Midbrain (tissue), 1 donor: ENCODE measurements at places on chromosomes 7 and 10.

DNA sequence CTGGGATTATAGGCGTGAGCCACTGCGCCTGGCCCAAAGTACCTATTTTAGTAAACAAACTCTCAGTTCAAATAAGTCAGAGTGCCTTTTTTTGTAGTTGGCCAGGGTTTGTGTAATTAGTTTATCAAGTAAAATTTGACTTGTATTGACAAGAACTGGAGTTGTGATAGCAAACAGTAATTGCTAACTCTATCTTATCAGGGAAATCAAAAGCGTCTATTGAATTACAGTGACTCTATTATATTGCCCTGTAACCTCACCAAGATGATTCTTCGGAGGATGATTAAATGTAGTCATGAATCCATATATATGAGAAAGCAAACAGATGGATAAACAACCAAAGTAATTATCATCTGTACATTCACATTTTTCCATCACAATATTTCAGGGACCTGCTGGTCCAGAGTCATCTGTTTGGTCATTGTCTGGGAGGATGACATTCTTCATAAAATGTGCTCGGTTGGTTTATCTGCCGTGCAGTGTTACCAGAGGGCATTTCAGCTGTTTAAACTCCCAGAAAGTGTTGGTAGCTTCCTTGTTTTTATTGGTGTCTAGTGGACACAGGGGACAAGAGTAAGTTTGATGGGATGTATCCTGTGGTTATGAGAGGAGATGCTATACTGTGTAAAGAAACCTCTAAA is 35.6 kb downstream of the DOCK1 start:
- no peak for DNase-seq

GRCh38 chr10:14665865-14666857 is 108.5 kb downstream of the FAM107B start:
- no peak for DNase-seq

DNA sequence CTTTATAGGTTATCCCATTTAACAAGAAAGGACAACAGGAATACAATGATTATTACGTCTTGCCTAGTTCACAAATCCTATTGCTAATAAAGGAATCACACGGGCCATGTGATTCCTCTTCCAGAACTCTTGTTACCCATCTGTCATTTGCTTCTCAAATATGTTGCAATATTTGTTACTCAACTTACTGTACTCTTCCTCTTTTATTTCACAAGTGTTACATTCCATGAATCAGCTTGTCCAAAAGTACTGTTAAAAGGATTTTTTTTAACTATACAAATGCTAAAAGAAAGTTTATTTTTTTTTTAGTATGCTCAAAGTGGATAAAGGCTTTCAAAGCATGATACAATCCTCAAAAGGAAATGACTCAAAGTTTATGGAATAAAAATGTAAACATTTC is 3.9 kb upstream of the CD36 start:
- DNase-seq: no peak

DNA sequence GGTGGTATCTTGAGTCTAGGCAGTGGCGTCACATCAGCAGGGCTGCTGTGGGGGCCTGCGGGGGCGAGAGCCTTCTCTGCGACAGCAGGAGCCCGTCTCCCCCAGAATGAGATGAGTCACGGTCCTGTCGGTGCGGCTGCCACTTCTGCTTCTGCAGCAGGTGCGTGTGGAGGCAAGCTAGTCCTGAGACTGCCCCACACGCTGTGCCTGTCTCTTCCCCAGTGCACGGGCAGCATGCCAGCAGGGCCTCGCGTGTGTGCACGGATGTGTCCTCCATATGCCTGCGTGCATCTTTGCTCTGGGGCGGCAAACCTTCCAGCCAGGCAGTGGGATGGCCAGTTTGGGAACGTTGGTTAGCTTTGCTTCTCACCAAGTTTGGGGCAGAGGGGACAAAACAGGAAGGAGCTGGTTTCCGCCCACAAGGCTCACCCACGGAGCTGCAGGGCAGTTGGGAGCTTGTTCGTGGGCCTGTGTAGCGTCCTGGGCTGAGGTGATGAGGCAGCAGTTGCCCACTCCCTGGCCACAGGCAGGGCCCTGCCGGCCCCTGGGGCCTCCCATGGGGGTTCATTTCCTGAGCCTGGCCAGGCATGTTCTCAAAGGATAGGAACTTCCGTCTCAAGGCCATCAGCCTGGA is 60.8 kb upstream of the PPIF start:
- DNase-seq: peak; percentile 55

DNA sequence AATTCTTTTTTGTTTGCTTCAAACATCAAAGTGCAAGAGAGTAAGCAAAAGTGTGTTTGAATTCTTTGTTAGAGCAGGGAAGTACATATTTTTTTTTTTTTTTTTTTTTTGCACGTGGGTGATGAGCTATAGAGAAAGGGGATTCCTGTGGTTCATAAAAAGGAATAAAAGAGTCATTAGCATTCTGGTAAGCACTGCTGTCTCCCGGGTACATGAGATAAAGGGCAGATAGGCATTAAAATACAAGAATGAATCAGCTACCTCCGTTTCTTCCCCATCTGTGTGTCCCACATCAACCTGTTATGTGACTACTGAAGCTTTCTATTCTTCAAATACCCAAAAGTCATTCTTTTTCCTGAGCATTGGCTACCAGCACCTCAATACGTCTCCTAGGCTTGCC is 102.4 kb upstream of the SEMA3D start:
- no peak for DNase-seq

DNA sequence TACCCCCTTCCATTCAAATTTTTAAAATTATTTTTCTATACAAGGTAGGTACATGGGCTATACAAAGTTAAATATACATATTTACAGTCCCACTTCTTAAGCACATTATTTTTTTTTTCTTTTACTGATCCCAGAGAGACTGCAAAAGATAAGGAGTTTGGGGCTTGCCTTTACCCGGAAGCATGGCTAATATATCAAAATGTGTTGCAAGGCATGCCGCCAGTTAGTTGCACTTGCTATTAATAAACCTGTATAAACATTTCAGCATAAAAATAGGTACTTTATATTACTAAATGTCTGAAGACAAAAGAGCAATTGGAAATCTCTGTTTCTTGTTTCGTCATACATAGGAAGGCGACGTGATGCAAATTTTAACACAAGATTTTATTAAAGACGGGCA is 21.5 kb upstream of the PDLIM1 start:
- no peak for DNase-seq

DNA sequence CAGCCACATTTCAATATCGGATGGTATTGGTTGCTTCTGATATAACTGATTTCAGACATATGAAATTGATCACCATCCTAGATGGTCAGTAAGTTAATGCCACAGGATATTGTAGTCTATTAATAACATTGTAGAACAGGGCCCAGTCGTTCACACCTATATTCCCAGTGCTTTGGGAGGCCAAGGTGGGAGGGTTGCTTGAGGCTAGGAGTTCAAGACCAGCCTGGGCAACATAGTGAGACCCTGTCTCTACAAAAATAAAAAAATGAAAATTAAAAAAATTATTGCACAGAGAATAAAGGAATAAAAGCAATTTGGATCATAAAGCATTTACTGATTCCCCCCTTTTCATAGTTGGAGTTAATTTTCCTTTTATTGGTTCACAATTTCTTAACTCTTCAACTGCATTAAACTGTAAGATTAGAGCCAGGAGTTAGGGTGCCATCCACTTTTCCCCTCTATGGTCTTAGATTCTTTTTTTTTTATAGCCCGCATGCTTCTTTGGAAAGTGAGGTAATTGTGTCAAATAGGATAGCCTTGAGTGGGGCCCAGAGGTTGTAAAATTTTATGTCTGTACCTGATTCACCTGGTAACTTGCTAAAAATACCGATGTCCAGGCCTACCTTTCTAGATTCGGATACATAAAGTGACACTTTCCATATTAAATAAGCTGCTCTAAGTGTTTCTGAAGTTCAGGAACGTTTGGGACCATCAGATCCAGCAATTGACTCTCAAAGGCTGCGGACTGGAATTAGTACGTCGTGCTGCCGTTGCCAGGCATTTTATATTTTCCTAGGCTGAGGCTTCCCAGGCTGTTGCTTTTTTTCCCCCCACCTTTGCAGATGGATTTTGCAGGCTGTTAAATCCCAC is 24.7 kb downstream of the ADK start:
- DNase-seq: no peak

DNA sequence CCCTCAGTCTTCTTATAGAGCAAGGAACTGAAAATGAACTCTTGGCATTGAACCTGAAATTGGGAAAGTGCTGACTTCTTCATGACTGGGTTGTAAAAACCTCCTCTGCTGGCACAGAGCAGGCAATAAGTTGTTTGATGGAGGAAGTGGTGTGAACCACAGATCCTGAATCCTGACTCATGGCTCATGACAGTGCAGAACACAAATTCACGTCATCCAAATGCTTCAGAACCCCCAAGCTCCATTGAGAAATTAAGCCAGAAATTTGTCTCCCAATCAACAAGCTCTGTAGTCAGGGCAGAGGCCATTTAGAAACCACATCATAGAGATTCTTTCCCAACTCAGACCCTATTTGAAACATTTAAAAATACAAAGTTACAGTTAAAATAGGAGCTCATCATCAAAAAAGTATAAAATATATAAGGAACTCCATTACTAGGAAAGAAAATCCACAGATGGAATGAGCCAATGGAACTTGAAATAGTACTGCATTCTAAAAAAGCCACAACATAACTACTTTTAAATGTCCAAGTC is 10.3 kb upstream of the STK17A start:
- peak; percentile 43 for DNase-seq

GRCh38 chr7:143172354-143172753 is 10.9 kb upstream of the TAS2R39 start:
- no peak for DNase-seq

GRCh38 chr10:124252097-124252715 is 158.8 kb upstream of the CHST15 start:
- no peak for DNase-seq

GRCh38 chr7:6529643-6530042 is 21.6 kb downstream of the GRID2IP start:
- no peak for DNase-seq

- DNase-seq: no peak
Observed at GRCh38 chr10:9175200-9175599, 1120.7 kb downstream of the GATA3 start.

GRCh38 chr7:132453826-132454225 is 122.4 kb downstream of the PLXNA4 start:
- no peak for DNase-seq

DNA sequence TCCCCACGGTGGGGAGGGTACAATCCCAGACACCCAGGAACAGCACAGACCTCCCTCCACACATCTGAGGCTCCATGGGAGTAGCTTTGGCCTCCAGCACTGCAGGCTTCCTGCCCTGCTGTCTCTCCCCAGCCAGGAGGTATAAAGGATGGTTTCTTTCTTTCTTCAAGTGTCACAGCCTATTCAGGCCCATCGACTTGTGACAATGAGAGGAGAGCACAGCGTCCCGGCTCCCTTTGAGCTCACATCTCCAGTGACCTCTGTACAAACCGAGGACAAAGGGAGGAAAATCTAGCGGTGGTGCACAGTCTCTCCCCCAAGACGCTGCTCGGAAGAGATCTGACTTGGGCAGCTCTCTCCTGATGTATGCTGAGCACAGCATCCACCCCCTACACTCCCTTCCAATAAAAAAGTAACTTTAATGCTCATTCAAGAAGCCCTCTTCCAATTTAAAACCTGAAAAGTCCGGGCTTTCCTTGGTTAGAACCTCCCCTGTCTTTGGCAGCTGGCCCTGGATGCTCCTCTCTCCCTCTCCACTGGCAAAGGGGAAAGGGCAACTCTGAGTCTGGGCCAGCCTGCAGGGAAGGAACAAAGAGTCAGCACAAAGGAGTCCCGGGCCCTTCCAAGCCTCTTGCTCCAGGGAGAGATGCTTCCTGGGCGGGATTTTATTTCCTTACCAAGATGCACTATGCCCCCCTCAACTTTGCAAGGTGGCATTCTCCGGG is 18.0 kb downstream of the CHST15 start:
- DNase-seq: peak; percentile 48

GRCh38 chr7:55254596-55255495 is 110.3 kb upstream of the LANCL2 start:
- peak; percentile 85 for DNase-seq

- DNase-seq: no peak
Observed at GRCh38 chr7:132256721-132257212, 319.5 kb downstream of the PLXNA4 start.

GRCh38 chr7:68425377-68425776 is 1172.9 kb upstream of the AUTS2 start:
- no peak for DNase-seq

DNA sequence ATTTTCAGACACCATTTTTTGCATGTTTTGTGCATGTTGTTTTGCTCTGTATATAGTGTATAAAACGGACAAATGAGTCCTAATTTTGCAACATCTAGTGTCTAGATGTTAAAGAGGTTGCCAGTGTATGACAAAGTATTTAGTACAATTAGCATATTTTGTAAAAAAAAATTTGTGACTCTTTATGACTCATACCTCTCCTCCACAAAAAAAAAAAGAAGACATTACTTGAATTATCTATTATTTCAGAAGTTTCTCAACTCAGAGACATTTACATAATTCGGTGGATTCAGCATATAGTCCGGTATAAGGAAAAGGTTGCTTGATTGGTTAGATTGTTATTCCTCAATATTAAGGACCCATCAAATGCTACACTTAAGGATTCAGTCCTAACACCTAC is 26.0 kb downstream of the NUP42 start:
- DNase-seq: no peak

DNA sequence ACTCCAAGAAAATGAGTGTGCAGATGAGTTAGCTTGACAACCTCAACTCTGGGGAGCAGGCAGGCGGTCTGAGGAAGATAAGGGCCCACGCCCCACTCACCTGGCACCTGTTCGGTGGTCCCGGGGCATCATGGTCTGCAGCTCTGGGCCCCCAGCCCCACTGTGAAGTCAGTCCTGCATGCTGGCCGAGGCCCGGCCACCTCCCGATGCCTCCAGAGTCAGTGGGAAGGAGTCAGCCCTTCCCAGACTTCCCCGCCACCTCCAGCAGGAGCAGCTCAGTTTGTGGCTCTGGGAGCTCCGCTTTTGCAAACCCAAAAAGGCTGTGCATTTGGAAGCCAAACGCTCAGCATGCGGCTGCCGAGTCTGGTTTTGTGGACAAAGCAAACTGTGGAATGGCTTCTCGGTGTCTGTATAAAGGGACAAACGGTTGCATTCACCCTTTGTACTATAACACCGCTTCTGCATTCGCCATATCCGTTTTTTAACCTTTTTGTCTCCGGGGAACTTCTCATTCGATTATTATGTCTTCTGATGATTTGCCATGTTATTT is 167.3 kb downstream of the CCDC3 start:
- DNase-seq: no peak

DNA sequence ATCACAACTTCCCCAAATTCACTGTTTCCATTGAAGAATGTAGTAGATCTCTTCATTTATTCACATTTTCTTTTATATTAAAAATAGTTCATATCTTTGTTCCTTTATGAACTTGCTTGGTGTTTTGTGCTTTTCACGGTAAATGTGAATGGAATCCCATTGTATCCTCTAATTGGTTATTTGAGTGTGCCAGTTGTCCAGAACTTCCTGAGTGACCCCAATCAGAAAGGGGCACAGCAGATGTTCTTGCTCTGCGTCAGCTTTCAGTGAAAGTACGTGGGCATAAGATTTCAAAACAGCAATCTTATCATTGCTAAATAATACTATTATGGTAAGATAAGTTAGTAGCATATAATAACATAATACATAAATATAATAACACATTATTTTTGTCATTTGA is 47.0 kb downstream of the PTPRZ1 start:
- no peak for DNase-seq
